Mesothelial cell of epicardium (in vitro differentiated cells): ENCODE measurements at places on chromosomes 2 and 18. TPM values are rescaled to one million over a fixed set of nuclear protein-coding genes. Genes with fewer than 3 reads are reported as not detected.

The TRMT61B gene
- 18.6 to 19.2 TPM (median 19.1 TPM) in 3 replicates for total RNA-seq

The KLHL14 gene
- 0.04 to 0.11 TPM (median 0.09 TPM) in 3 replicates for total RNA-seq

The NEB gene
- 0.92 to 1.2 TPM (median 1.1 TPM) in 3 replicates for total RNA-seq

The RAD51AP2 gene
- total RNA-seq = 0.13 to 0.18 TPM (median 0.16 TPM) in 3 replicates

The NEU2 gene
- total RNA-seq = not detected in 3 replicates

DNA sequence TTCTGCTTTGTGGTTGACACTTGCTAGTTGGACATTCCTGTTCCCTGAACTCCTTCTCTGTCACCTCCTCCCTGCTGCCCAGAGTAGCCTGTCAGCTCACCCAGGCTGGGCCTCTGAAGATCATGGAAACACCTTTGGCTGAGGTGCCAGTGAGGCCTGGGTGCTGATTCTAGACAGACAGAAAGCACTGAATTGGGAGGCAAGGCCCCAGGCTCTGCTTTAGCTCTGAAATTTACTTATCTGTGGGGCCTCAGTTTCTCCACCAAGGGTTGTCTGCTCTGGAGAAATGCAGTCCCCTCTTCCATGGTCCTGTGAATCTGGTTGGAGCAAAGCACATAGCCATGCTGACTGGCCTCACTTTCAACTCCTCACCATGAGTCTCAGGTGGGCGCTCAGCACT, 104.6 kb upstream of the SIX3 start:
- no peak for DNase-seq
- no peak overlapping the region for H3K27ac ChIP-seq
- H3K36me3 ChIP-seq = no peaks in the 10 kb centered on the region
- no peak overlapping the region for H3K4me3 ChIP-seq
- peaks cover 47% of the 10 kb centered on the region for H3K27me3 ChIP-seq

DNA sequence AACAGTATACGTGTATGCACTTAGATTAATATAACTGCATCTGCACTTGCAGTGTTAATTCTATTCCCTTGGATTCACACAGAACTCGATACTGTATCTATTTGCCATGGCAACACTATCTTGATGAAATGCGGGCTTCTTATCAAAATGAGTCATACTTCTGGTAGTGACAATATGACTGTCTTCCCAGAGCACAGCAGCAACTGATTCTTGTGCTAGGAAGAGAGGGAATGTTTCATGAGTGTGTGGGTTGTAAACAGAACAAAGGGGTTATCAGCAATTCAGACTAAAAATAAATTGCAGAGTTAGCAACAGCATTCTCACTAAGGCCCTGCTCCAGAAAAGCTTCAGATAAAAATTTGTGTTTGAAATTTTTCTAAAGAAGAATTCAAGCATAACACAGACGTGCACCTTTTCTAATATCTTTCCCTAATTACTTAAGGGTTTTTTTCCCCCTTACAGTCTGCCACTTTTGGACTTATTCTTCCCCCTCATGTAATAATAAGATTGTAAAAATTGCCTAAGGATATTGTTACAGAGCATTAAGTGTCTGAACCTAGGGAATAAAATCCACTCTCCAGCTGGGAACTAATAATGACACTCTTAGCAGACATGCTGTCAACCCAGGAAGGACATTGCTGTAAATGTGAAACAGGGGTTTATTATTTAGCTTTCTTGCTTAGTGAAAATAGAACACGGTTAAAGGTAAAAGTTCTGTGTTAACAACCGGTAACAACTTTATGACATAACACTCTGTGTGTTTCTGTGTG, 99.9 kb upstream of the SLC38A11 start:
- no peak for DNase-seq
- peak overlapping the region; percentile 54 for H3K27ac ChIP-seq
- no peaks in the 10 kb centered on the region for H3K36me3 ChIP-seq
- no peak overlapping the region for H3K4me3 ChIP-seq
- no peaks in the 10 kb centered on the region for H3K27me3 ChIP-seq
- peaks cover 20% of the 10 kb centered on the region for H3K4me1 ChIP-seq

GRCh38 chr18:35345460-35345921, 1.3 kb upstream of the ZNF24 start:
- peaks cover under 1% of the 10 kb centered on the region for H3K36me3 ChIP-seq
- H3K27me3 ChIP-seq = peaks cover 2% of the 10 kb centered on the region
- DNase-seq = no peak
- peaks cover 25% of the 10 kb centered on the region for H3K4me1 ChIP-seq
- H3K27ac ChIP-seq = peak overlapping the region; percentile 77
- peak overlapping the region; percentile 97 for H3K4me3 ChIP-seq

GRCh38 chr18:60929966-60930365, 403.3 kb upstream of the CDH20 start:
- no peaks in the 10 kb centered on the region for H3K36me3 ChIP-seq
- DNase-seq = no peak
- H3K4me3 ChIP-seq = no peak overlapping the region
- no peak overlapping the region for H3K27ac ChIP-seq
- H3K4me1 ChIP-seq = no peaks in the 10 kb centered on the region

GRCh38 chr2:239047420-239047819, 199.5 kb downstream of the TWIST2 start:
- H3K4me1 ChIP-seq = peaks cover 6% of the 10 kb centered on the region
- H3K4me3 ChIP-seq = no peak overlapping the region
- H3K36me3 ChIP-seq = peaks cover 17% of the 10 kb centered on the region
- H3K27me3 ChIP-seq = peaks cover 3% of the 10 kb centered on the region
- no peak for DNase-seq

DNA sequence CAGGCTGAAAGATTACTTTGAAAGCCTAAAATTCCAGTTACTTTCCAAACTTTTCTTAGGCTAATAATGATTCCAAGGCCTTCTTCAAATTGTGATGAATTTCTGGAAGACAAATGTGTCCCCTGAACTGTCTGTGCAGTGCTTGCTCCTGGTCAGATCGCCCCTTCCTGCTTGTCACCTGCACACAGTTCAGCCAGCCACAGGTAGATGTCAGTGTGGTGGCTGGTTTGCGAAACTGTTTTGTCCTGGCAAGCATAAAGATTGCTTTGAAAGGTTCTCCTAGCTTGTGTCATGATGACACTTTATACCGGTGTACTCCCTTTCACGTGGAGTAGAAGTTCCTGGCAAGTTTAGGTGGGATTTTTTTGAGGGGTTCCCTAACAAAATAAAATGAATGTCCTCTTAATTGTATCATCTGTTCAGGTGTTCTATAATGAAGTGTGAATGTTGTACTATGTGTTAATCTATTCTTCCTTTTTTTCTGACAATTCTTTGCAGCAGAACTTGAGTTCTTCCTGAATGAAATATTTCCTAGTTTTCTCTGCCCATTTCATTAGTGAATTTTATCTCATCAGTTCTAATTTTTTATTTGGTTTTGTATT, 298.8 kb downstream of the ZNF407 start:
- H3K27ac ChIP-seq = peak overlapping the region; percentile 30
- no peak overlapping the region for H3K4me3 ChIP-seq
- H3K36me3 ChIP-seq = no peaks in the 10 kb centered on the region
- no peak for DNase-seq

- H3K36me3 ChIP-seq = no peaks in the 10 kb centered on the region
- no peak overlapping the region for H3K27ac ChIP-seq
- peaks cover 18% of the 10 kb centered on the region for H3K4me1 ChIP-seq
- no peak for DNase-seq
Observed at GRCh38 chr2:49719241-49719640, 564.9 kb upstream of the FSHR start.

DNA sequence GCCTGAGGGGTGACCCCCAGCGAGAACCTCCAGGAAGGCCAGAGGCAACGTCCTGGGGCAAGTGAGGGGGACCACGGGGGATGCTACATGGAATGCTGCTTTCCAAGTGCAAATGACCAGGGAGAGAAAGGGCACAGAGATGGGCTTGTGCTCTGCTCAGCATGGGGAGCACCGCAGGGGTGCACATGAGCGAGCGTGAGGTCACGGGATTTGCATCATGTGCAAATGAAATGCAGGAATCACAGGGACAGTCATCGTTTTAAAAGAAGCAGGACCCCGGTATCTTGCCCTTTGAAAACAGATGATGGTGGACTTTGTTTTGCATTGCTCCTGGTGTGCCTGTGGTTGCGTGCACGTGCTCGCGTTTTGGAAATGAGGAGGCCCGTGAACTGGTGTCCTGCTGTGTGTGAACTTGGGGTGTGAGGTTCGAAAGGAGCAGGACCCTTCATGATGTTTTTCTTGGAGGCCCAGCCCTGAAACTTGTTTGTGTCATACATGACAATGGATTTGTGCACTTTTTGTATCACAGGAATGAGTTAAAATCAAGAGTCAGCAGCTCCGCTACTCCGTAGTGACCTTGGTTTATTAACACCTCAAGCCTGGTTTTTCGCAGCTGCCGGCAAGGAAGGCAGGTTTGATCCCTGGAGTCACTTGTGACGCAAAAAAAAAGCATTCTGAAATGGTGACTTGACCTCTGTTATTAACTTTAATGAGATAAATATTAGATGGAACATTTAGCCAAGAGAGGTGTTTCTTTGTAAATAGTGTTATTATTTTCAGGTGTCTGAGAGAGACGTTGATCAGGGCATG, 234.5 kb downstream of the LDLRAD4 start:
- DNase-seq = no peak
- H3K27ac ChIP-seq = no peak overlapping the region
- H3K36me3 ChIP-seq = no peaks in the 10 kb centered on the region

DNA sequence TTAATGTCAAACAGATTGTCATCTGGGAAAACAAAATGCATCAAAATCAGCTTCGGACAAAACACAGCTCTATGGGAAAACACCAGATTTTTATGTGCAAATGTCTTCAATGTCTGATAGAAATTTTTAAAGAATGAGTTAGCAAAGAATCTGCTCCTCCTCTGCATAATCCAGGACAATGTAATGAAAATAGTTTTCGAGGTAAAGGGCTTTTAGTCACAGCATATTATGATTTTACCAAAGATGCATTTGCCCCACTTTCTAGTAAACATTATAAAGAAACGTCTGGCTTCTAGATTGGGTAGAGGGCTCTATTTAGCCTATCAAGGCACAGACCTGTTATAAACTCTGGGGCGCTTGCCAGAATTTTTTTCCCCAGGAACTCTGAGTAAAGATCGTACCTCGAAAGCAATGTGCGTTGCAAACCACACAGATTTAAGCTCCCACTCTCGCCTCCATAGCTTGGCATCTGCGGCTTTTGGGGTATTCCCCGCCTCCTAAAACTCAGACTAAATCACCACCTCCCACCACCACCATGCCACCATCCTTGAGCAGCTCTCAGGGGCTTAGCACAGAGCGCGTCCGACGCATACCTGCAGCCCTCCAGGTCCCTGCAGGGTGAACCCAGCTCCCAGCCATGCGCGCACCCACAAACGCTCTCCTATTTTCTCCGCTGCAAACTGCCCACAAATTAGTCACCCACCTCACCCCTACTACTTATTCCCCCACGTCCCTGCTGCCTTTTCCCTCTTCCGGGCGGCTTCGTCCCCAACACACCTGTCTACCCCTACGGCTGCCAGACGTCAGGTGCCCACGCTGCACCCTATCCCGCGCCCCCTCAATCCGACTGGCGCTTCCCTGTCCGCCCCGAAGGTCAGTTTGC, 829 bp downstream of the ACVR1C start:
- no peak overlapping the region for H3K27ac ChIP-seq
- H3K27me3 ChIP-seq = peaks cover 64% of the 10 kb centered on the region
- H3K36me3 ChIP-seq = no peaks in the 10 kb centered on the region
- DNase-seq = no peak

- no peak overlapping the region for H3K4me3 ChIP-seq
- no peak for DNase-seq
- peaks cover 31% of the 10 kb centered on the region for H3K4me1 ChIP-seq
- peaks cover 14% of the 10 kb centered on the region for H3K27me3 ChIP-seq
Observed at GRCh38 chr2:109173311-109174171, 44.5 kb downstream of the SH3RF3 start.
